Activated CD4-positive, alpha-beta memory T cell treated with anti-CD3 and anti-CD28 coated beads, Interleukin-2, amount 10 ng/mL, durations not matched to agents 7 days and 5 days (primary cell): ENCODE measurements at places on chromosomes 1 and 21.

DNA sequence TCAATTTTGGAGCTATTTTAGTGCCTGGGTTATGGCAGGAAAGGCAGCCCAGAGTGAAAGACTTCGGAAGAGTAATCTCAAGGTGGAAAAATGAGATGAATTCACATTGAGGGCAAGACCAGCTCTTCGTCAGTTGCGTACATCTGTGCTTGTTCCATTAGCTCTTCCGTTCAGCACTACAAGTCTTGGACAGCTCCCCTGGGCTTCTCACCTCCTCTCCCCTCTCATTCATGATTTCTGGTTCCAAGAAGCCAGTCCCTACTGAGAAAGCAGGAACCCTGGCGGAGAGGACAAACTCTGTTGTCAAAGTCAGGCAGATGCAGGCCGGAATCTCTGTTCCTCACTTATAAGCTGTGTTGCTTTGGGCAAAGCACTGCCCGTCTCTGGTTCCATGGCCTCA lies 76.5 kb downstream of the ACTL8 start:
- H3K4me1 ChIP-seq = no peaks in the 10 kb centered on the region
- no peaks in the 10 kb centered on the region for H3K27me3 ChIP-seq
- no peak overlapping the region for H3K27ac ChIP-seq
- no peak overlapping the region for H3K4me3 ChIP-seq
- no peaks in the 10 kb centered on the region for H3K36me3 ChIP-seq

GRCh38 chr21:38422082-38422481 lies 76.2 kb downstream of the ERG start:
- no peak overlapping the region for H3K27ac ChIP-seq
- no peaks in the 10 kb centered on the region for H3K4me1 ChIP-seq
- H3K27me3 ChIP-seq = no peaks in the 10 kb centered on the region
- H3K36me3 ChIP-seq = no peaks in the 10 kb centered on the region
- no peak overlapping the region for H3K4me3 ChIP-seq

DNA sequence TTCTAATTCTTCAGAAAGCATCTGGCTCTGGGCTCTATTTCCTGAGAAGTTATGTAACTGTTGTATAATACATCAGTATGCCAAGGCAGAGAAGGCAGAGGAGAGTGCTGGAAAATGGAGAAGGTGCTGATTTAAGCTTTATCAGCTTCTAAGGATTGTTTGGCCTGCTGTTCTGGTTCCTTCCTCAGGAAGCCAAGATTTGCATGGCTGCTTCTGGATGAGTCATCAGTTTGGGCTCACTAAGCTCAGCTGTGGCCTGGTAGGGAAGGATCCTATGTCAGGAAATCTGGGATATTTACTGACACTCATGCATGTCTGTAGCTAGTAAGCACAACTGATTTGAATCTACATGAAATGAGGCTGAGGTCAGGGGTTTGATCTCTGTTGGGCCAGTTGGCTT lies 73.2 kb upstream of the ADGRL4 start:
- H3K36me3 ChIP-seq = no peaks in the 10 kb centered on the region
- no peaks in the 10 kb centered on the region for H3K27me3 ChIP-seq
- no peaks in the 10 kb centered on the region for H3K4me1 ChIP-seq

- DNase-seq = no peak
- H3K36me3 ChIP-seq = no peaks in the 10 kb centered on the region
- peaks cover 32% of the 10 kb centered on the region for H3K27me3 ChIP-seq
- H3K4me3 ChIP-seq = no peak overlapping the region
- no peaks in the 10 kb centered on the region for H3K4me1 ChIP-seq
- no peak overlapping the region for H3K27ac ChIP-seq
These were observed 67.4 kb upstream of the CTTNBP2NL start for GRCh38 chr1:112328600-112328999.

DNA sequence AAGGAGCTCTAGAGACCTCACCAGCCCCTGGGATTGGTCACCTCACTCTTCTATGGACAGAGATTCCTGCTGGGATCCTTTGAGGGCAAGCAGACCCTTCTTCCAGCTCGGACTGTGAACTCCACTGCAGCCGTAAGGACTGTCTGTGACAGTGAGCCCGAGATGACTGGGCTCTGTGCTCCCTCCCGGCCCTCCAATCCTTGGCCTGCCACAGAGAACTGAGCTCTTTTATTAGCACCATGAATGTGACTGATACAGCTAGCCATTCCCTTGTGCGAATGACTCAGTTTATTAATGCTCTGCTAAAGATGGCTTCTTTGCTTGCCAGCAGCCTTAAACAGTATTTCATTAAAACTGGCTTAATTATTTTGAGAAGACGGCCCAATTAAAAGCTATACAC lies 194.6 kb upstream of the LMO4 start:
- no peaks in the 10 kb centered on the region for H3K36me3 ChIP-seq
- no peak overlapping the region for H3K4me3 ChIP-seq
- H3K27me3 ChIP-seq = peaks cover 39% of the 10 kb centered on the region
- H3K27ac ChIP-seq = no peak overlapping the region
- peaks cover 10% of the 10 kb centered on the region for H3K4me1 ChIP-seq
- no peak for DNase-seq

DNA sequence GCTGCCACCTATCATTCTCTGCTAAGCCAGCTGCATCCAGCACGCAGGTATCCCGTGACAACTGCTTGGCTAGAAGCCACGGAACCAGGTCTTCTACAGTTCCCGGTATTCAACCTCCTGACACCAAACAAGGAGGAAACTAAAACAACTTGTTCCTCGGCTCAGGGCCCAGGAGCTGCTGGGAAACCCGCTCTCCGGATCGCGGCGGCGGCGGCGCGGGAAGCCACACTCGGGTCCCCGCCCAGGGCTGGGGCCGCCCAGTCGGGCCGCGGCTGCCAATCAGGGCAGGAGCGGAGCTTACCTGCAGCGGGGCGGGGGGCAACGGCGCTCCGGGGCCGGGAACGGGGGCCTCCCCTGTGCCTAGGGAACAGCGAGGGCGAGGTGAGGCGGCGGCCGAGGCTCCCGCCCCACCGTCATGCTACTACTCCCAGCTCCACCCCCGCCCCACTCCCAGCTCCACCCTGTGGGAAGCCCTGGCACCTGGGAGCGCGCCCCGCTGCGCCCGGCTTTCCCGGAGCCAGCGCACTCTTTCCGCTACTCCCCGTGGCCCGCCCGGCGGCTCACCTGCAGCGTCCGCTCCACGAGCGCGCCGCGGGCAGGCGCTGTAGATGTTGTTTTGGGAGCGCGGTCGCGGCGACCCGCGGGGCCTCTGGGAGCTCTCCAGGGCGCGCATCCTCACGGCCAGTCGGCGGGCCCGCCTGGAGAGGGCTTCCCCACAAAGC lies 12.1 kb downstream of the IL24 start:
- H3K36me3 ChIP-seq = peaks cover 72% of the 10 kb centered on the region
- H3K4me3 ChIP-seq = peak overlapping the region; percentile 46
- no peaks in the 10 kb centered on the region for H3K27me3 ChIP-seq
- DNase-seq = peak; percentile 39
- no peak overlapping the region for H3K27ac ChIP-seq

GRCh38 chr21:39555911-39556590 lies 56.7 kb upstream of the B3GALT5 start:
- no peaks in the 10 kb centered on the region for H3K4me1 ChIP-seq
- no peaks in the 10 kb centered on the region for H3K27me3 ChIP-seq
- no peak for DNase-seq
- no peak overlapping the region for H3K27ac ChIP-seq

DNA sequence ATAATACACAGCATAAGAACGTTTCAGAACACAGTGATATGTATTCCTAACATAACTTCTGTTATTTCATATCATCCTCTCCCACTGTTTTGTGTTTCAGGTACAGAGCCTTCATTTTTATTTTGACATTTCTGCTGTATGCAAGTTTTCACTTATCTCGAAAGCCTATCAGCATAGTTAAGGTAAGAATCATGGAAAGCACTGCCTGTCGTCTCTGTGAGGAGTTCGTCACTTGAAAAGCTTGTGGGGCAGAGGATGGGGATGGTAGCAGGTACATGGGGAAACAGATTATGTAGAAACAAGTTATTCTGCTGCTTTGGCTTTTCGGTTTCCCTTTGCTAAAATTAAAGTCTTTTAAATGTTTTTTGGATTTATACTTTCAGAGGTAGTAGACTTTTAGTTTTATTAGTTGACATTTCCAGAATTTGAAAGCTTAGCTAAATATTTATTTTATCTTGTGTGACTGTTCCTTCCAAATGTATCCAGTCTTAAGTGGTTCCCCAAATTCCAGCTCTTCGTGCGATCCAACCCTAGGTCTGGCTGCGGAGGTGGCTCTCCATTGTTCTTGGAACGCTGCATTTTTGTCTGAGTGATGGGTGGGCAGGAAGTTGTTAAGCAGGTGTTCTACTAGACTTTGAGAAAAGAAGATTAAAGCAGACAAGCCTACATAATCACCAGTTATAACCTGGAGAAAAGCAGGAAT lies 12.2 kb downstream of the SLC37A1 start:
- no peak overlapping the region for H3K27ac ChIP-seq
- H3K4me1 ChIP-seq = peaks cover 41% of the 10 kb centered on the region
- DNase-seq = no peak
- no peak overlapping the region for H3K4me3 ChIP-seq

- H3K4me3 ChIP-seq = no peak overlapping the region
- no peak for DNase-seq
- H3K4me1 ChIP-seq = peaks cover 5% of the 10 kb centered on the region
- no peaks in the 10 kb centered on the region for H3K36me3 ChIP-seq
- peaks cover 29% of the 10 kb centered on the region for H3K27me3 ChIP-seq
- no peak overlapping the region for H3K27ac ChIP-seq
These were observed 40.6 kb upstream of the RAB4A start for GRCh38 chr1:229230140-229230892.

GRCh38 chr1:240635466-240636256 lies 23.7 kb upstream of the GREM2 start:
- no peaks in the 10 kb centered on the region for H3K36me3 ChIP-seq
- H3K4me3 ChIP-seq = no peak overlapping the region
- no peaks in the 10 kb centered on the region for H3K27me3 ChIP-seq
- no peak for DNase-seq
- H3K27ac ChIP-seq = no peak overlapping the region

DNA sequence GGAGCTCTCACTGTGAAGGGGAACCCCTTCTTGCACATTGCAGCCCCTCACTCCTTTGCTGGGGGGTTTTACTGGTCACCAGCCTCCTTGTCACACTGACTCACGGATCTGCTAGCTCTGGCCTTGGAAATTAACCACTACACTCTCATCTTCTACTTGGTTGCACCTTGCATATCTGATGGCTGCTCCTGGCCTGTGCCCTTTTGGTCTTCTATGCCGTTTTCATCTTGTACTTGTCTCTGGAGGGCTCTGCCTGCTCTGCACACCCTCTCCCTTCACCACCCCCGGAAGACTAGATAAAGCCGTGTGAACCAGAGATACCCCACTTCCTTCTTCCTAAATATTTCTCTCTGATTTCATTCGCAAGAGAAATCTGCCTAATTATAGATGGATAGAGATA lies 44.6 kb downstream of the CD247 start:
- H3K4me3 ChIP-seq = no peak overlapping the region
- H3K4me1 ChIP-seq = peaks cover 65% of the 10 kb centered on the region
- peaks cover 51% of the 10 kb centered on the region for H3K36me3 ChIP-seq
- peak overlapping the region; percentile 48 for H3K27ac ChIP-seq
- H3K27me3 ChIP-seq = no peaks in the 10 kb centered on the region

- peak overlapping the region; percentile 86 for H3K27ac ChIP-seq
- H3K36me3 ChIP-seq = no peaks in the 10 kb centered on the region
- H3K4me3 ChIP-seq = peak overlapping the region; percentile 12
- peak; percentile 78 for DNase-seq
- H3K4me1 ChIP-seq = peaks cover 29% of the 10 kb centered on the region
- no peaks in the 10 kb centered on the region for H3K27me3 ChIP-seq
These were observed 44.9 kb downstream of the ACOT7 start for GRCh38 chr1:6348511-6349191.

DNA sequence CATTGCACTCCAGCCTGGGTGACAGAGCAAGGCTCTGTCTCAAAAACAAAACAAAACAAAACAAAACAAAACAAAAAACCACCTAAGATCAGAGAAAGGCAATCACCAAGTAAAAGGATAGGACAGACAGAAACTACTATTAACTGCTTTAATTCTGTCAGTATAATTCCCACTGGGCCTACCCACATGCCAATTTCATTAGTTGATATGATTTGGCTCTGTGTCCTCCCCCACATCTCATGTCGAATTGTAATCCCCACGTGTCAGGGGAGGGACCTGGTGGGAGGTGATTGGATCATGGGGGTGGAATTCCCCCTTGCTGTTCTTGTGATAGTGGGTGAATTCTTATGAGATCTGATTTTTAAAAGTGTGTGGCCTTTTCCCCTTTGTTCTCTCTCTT lies 27.2 kb upstream of the CAPZB start:
- H3K4me3 ChIP-seq = no peak overlapping the region
- peaks cover 6% of the 10 kb centered on the region for H3K36me3 ChIP-seq

DNA sequence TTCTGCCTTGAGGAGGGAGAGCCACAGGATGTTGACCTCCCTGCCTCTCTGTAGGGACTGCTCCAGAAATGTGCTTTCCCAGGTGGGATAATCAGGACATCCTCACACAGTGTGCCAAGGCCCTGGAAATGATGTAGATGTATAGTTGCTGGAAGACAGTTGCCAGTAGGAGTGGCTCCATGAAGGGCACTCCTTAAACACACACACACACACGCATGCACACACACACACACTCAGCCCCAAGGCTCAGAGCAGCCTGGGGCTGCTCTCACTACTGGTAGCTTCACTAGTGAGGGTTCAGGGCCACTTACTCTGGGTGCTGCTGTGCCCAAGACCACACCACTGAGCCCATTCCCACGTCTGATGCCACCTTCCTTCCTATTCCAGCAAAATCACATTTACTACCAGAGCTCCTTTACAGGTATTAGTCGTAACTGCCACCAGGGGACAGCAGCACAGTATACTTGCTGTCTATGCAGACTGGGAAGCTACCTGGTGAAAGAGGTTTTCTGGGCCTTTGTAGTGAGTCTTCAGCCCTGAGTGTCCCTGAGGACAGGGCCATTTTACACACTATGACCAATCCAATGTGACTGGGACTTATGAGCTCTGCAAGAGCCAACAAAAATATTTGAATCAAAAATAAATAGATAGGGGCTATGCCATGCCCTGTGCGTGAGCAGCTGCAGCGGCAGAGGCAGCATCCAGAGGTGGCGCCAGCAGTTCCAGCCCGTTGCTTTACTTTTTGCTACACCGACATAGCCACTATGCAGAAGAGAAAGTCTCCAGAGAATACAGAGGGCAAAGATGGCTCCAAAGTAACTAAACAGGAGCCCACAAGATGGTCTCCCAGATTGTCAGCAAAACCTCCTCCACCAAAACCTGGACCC lies 15.0 kb downstream of the CRNN start:
- H3K36me3 ChIP-seq = no peaks in the 10 kb centered on the region
- H3K27ac ChIP-seq = no peak overlapping the region
- no peak for DNase-seq
- H3K27me3 ChIP-seq = peaks cover 2% of the 10 kb centered on the region
- no peaks in the 10 kb centered on the region for H3K4me1 ChIP-seq

DNA sequence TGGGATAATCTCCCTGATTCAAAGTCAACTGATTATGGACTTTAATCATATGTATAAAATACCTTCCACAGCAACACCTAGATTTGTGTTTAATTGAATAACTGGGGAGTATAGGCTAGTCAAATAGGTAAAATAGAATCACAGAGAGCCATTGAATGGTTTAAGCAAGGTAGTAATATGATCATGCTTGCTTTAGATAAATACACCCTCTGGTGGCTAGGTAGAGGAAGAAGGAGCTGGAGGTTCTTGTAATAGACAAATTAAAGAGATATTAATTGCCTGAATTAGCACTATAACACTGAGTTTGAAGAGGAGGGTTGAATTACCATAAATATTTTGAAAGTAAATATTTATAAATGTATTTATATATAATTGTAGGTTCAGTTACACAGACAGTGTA lies 40.3 kb downstream of the DIRAS3 start:
- H3K36me3 ChIP-seq = no peaks in the 10 kb centered on the region
- no peaks in the 10 kb centered on the region for H3K27me3 ChIP-seq
- H3K4me1 ChIP-seq = no peaks in the 10 kb centered on the region
- DNase-seq = no peak
